ENCODE measurements at places on chromosomes 2 and 18. TPM values are rescaled to one million over a fixed set of nuclear protein-coding genes. Genes with fewer than 3 reads are reported as not detected.

Gene LAMA3
- polyA plus RNA-seq, result 0.19 TPM

Gene UGT1A5
- not detected for polyA plus RNA-seq

Gene FAM237A
- not detected for polyA plus RNA-seq

Gene FAM124B
- polyA plus RNA-seq, result not detected

Gene IKZF2
- 2.1 TPM for polyA plus RNA-seq

Gene HOXD4
- polyA plus RNA-seq, result not detected

Gene PLEK
- not detected for polyA plus RNA-seq

Gene EPB41L3
- polyA plus RNA-seq, result 39.9 TPM

Gene ARHGEF4
- polyA plus RNA-seq, result 5.0 TPM

Gene ITGB6
- polyA plus RNA-seq, result not detected

Gene IL1A
- polyA plus RNA-seq, result 0.39 TPM

Gene LAMA1
- polyA plus RNA-seq, result 15.5 TPM

Gene STAT4
- 0.47 TPM for polyA plus RNA-seq

Gene RBKS
- polyA plus RNA-seq, result 1.1 TPM

Gene OTOS
- 0.34 TPM for polyA plus RNA-seq

Gene DSC1
- not detected for polyA plus RNA-seq

Gene ANTXR1
- polyA plus RNA-seq, result 32.8 TPM

Gene UGT1A7
- polyA plus RNA-seq, result not detected

Gene BMP10
- not detected for polyA plus RNA-seq

Gene OSBPL1A
- polyA plus RNA-seq, result 26.9 TPM

Gene BOK
- 37.4 TPM for polyA plus RNA-seq

Gene SPATA3
- not detected for polyA plus RNA-seq

Gene PLGLB2
- polyA plus RNA-seq, result 0.99 TPM

Gene MEP1B
- not detected for polyA plus RNA-seq

Gene LMAN2L
- polyA plus RNA-seq, result 22.5 TPM

Gene CPS1
- 5.4 TPM for polyA plus RNA-seq

Gene NYAP2
- not detected for polyA plus RNA-seq

Gene C2orf42
- 7.5 TPM for polyA plus RNA-seq

Gene HOXD12
- polyA plus RNA-seq, result not detected

Gene FAM161A
- 0.80 TPM for polyA plus RNA-seq

Gene COL5A2
- polyA plus RNA-seq, result 155 TPM

Gene VSNL1
- 0.24 TPM for polyA plus RNA-seq

Gene CXCR1
- not detected for polyA plus RNA-seq

Gene SRD5A2
- polyA plus RNA-seq, result not detected

Gene DPYSL5
- not detected for polyA plus RNA-seq

Gene BCL11A
- 1.0 TPM for polyA plus RNA-seq

Gene CD8B2
- not detected for polyA plus RNA-seq

Gene ANKRD53
- polyA plus RNA-seq, result 1.0 TPM

Gene RAMP1
- 100.0 TPM for polyA plus RNA-seq

Gene TCF23
- not detected for polyA plus RNA-seq

Data from IMR-90 (cell line).